ENCODE measurements at places on chromosomes 7 and 10.

- peaks cover 26% of the 10 kb centered on the region for H3K4me1 ChIP-seq
- no peak for ATAC-seq
- no peaks in the 10 kb centered on the region for H3K27me3 ChIP-seq
- no peak overlapping the region for H3K27ac ChIP-seq
- H3K4me3 ChIP-seq, result no peak overlapping the region
- H3K36me3 ChIP-seq, result no peaks in the 10 kb centered on the region
Measured at GRCh38 chr7:15836041-15836440, 149.6 kb upstream of the MEOX2 start.

DNA sequence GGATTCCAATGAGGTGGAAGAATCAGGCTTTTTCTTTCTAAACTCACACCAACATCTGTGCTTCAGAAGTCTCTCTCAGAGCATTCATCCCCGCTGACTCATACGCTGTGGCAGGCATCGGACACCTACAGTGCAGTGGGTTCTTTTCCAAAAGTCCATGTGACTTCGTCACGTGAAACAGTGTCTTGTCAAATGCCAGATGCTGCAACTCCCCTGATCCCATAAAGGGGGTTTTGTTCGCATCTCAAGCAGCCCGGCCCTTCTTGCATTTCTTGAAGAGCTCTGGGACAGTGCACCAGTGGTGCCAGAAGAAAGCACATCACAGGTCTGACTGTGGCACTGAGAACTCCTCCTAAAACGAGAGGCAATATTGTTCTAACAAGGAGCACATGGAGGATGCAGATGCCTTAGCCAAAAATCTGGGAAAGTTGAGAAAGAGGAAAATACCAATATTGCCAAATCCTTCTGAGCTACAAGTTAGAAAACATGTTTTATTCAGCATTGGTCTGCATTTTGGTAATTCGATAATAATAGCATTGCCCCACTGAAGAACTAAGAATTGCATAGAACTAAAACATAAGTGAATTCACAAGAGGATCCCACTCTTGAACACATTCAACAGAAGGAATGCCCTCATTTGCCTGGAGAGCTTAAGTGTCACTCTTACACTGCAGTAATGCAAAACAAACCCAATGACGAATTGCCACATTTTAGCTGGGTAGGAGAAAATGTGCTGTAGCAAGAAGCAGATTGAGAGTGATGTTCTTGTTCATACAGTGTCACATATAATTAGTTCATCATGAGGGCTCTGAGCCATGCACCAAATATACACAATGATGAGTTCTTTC is 204.4 kb downstream of the CXCL12 start:
- H3K4me1 ChIP-seq, result peaks cover 32% of the 10 kb centered on the region
- H3K27ac ChIP-seq, result no peak overlapping the region
- peak; percentile 85 for ATAC-seq
- H3K4me3 ChIP-seq, result no peak overlapping the region

- no peak for ATAC-seq
- H3K4me1 ChIP-seq, result peaks cover 4% of the 10 kb centered on the region
- peak overlapping the region; percentile 93 for H3K4me3 ChIP-seq
- peak overlapping the region; percentile 99 for H3K27ac ChIP-seq
- no peaks in the 10 kb centered on the region for H3K27me3 ChIP-seq
Measured at GRCh38 chr7:25124465-25125136, 459 bp downstream of the CYCS start.

GRCh38 chr7:132276234-132276630 is 300.0 kb downstream of the PLXNA4 start:
- H3K4me3 ChIP-seq, result no peak overlapping the region
- H3K36me3 ChIP-seq, result no peaks in the 10 kb centered on the region
- H3K27me3 ChIP-seq, result no peaks in the 10 kb centered on the region
- ATAC-seq, result no peak

GRCh38 chr10:99084161-99084560 is 151.5 kb downstream of the HPSE2 start:
- H3K4me3 ChIP-seq, result no peak overlapping the region
- no peaks in the 10 kb centered on the region for H3K27me3 ChIP-seq
- no peak overlapping the region for H3K27ac ChIP-seq

- no peak overlapping the region for H3K4me3 ChIP-seq
- H3K27ac ChIP-seq, result peak overlapping the region; percentile 67
- no peaks in the 10 kb centered on the region for H3K27me3 ChIP-seq
- H3K36me3 ChIP-seq, result no peaks in the 10 kb centered on the region
- peaks cover 69% of the 10 kb centered on the region for H3K4me1 ChIP-seq
Measured at GRCh38 chr10:29703271-29703670, 68.5 kb upstream of the SVIL start.

DNA sequence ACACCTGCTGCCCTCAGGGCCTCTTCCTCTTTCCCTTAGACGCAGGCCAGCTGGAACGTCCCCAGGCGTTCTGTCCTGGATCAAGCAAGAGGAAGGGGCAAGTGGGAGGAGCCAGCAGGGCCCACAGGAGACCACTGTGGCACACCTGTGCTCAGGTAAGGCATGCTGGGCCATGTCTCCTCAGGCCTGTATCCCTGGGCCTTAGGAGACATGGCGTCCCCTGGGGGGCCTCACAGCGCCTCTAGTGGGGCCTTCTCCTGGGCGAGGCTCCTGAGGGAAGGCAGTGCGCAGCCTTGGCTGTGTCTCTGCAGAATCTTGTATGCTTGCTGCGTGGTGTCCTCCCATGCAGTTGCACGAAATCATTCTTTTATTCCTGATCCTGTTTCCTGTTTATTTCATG is 31.3 kb downstream of the ZNF783 start:
- H3K4me3 ChIP-seq, result no peak overlapping the region
- no peaks in the 10 kb centered on the region for H3K4me1 ChIP-seq
- no peak for ATAC-seq
